ENCODE measurements at places on chromosomes 5 and 9.

GRCh38 chr5:56459394-56460194 is 226.5 kb upstream of the ANKRD55 start:
- DNase-seq: no peak

DNA sequence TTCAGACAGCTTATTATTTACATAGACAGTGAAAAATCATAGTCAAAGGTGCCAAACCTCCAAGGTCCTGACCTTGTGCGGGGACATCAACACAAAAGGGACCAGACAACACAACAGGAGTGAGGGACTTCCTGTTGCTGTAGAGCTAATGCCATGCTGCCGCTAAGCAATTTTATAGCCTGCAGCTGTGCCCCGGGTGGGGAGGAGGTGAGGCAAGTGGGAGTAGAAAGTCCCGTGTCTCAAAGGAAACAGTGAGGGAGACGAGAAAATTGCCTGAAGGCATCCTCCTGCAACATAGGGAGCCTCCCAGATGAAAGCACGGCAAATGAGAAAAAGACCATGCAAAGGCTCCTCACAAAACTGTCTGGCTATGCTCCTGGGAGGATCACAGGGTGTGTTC is 58.8 kb downstream of the CAAP1 start:
- DNase-seq: no peak

GRCh38 chr5:93717162-93717561 is 24.2 kb downstream of the POU5F2 start:
- DNase-seq: no peak

DNA sequence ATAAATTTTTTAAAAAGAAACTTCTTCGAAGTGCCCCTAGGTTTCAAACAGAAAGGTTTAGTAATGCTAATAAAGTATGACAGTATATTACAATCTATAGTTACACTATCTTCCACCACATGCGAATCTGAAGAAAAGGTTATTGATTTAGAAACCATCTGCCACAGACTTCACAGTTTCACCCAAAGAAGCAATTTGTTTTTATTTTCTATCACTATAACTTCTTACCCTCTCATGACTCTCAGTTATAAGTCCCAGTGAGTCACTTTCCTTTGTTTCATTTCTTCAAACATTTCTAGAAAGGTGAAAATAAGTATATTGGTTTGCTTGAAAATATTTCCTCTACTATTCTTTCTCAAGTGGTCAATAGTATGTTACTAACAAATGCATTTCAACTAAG is 93.6 kb downstream of the MCTP1 start:
- DNase-seq: no peak

DNA sequence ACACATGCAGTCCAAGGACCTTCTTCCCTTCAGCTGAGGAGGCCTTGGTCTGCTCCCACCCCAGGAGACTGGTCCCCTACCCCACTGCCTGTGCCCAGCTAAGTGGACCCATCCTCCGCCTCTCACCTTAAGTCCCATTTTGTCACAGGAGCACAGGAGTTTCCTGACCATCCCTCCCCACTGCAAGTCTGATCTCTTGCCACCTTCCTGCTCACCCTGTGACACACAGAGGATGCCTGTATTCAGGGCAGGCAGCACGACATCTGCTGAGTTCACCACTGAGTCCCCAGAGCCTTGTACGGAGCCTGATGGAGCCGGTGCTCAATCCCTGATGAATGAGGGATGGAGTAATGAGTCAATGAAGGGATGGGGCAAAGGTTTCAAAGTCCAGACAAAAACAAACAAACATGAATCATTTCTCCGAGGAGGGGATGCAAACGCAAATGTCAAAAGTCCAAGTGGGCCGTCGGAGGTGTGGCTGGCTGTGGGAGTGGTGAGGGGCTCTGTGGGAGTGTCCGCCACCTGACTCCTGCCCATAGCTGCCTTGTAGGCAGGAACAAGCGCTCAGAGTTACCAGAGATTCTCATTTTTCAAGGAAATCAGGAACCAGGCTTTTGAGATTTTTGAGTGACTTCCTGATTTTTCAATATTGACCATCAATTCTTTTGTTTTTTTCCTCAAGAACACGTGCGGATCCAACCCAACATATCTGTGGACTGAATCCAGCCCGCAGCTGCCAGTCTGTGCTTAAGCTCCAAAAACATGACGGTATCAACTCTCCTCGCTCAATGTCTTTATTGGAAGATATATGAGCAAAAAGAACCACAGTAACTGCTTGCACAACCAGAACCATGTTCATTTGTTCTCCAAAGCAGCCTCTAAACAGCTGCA is 4.4 kb downstream of the RAPGEF1 start:
- DNase-seq: peak; percentile 82

- DNase-seq: no peak
These were observed 20.2 kb upstream of the TRIM36 start for GRCh38 chr5:115189866-115190265.

Measured in left lobe of liver (tissue), 2 donors.